NCI-H1694 (cell line): ENCODE measurements at places on chromosomes 6 and 20.

- no peak for DNase-seq
Observed at GRCh38 chr20:4304601-4305000, 289.2 kb upstream of the RNF24 start.

GRCh38 chr20:44185574-44185973 is 1.4 kb downstream of the JPH2 start:
- no peak for DNase-seq

DNA sequence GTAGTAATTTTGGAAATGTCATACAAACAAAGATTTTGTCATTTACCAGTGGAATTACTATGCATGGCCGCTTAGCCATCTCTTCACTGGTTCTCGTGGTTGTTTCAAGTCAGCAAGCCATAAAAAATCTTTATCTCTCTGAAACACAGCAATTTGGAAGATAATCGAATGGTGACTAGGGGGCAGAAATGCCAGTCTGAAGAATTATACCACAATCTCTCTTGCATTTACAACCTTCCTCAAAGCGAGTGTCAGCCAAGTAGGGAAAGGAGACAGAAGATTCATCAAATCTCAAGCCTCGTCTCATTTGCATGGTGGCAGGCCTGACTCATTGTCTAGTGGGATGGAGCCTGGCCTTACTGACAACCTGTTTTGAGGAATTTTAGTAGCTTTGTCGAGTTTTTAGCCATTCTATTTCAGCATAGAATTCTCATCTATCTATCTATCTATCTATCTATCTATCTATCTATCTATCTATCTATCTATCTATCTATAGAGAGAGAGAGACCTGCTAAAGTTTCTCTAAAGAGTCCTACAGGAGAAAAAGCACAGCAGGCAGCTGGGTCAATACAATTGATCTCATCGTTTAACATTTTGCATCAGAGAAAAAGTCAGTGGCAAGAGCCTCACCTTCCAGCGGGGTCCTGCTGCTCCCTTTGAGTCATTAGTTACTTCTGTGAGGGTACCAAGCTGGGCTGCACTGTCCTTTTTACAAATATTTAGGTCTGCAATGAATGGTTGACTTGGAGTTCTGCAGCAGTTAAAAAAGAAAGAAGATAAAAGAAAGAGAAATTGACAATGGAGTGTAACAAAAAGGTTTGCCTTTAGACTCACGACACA is 572.8 kb downstream of the TFAP2A start:
- no peak for DNase-seq

GRCh38 chr6:137792160-137793033 is 74.7 kb upstream of the TNFAIP3 start:
- no peak for DNase-seq

DNA sequence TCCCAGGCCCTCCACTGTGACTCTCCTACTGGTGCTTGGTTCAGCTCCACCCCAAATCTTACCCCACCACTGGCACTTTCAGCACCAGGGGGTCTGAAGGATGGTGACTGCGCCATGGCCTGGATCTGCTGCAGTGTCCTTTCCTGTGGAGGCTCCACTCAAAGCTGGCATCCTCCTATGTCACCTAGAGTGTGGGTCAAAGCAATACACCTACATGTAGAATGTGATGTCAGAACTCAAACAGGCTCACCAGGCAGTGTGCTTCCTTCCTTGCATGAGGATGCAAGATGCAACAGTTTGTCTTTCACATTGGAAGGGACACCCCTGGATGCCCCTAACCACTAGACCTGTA is 32.8 kb upstream of the MICB start:
- DNase-seq = no peak

GRCh38 chr20:13777171-13777601 is 7.5 kb downstream of the ESF1 start:
- DNase-seq = no peak

GRCh38 chr6:95882371-95882770 is 133.4 kb upstream of the FUT9 start:
- DNase-seq = no peak

DNA sequence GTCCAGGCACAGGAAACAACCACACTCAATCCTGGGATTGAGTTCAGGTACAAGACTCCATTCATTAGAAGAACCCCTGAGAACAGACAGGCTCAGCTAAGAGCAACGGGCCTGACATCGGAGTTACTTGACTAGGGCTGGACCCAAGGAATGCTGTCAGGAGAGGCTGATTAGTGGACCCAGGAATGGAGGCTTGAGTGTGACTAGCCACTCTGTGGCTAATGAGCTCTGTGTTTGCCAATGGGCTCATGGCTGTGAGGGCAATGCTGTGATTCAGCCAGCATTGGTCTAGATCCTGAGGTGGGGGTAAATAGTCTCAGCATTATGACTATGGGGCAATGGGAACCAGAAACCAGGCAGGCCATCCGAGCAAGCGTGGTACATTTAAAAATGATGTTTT is 71.8 kb downstream of the RIOK1 start:
- no peak for DNase-seq

DNA sequence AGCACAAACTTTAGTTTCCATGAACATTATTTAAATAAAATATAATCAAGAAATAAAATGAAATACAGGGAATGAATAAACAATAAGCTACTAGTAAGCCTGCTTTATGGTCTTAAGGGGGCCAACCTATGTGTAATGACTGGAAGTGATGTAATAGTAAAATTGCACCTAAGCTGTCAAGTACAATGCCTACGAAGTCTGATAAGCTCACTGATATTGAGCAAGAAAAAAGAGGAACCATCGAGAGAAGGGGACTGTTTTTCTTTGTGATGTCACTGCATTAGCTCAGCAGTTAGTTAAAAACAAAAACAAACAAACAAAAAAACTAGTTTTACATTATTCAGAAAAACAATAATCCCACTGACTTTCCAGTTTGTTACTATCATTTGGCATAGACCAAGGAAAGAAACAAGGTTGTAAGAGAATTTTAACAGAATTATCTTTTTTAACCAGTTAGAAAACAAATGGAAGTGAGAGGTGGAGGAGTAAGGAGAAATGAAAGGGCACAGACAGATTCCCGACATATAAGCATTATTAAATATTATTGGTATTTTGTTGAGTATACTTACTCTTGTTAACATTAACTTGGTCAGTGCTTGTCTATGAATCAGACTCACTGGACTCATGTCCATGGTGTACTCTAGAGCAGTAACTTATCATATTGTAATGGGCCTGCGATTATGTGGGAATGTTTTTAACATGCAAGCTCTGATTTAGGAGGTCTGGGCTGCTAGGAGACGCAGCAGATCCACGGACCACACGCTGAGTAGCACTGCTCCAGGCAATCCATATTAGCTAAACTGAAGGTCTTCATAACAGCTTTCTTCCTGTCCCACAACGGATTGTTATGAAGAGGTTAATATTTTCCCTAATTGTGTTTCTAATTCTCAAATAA is 99.6 kb upstream of the HMGCLL1 start:
- DNase-seq = no peak

DNA sequence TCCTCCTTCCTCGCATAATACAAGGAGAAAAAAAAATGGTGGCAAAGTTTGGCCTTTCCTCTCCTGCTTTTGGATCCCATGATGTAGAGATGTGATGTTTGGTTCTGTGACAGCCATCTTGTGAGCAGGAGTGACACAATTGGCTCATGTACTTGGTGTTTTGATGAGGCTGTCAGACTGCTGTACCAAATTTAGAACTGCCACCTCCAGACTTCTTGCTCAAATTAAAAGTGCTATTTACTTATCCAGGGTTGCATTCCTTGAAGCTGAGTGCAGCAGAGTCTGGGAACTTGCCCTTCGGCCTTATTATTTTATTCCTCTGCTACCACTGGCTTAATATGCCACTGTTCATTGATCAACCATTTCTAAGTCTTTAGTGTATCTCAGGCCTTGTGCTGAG is 21.9 kb downstream of the BCAS1 start:
- no peak for DNase-seq

DNA sequence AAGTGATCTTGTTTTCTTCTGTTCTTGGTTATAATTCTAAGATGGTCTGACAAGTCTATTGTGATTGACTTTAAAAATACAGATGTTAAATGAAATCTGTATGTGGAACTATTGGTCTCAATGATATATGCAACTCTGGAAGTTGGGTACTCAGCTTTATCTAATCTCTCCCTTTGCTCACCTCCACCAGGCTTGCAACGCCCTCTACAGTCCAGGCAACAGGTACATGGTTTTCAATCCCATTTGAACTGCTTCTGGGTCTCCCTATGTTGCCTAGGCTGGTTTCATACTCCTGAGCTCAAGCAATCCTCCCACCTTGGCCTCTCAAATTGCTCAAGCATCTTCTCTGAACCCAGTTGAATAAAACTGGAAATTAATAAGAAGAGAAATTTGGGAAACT is 25.6 kb upstream of the HLA-DQB1 start:
- no peak for DNase-seq
